A375 (cell line): ENCODE measurements at places on chromosomes 11 and 22. TPM values are rescaled to one million over a fixed set of nuclear protein-coding genes. Genes with fewer than 3 reads are reported as not detected.

Gene ZNF214
- total RNA-seq: 1.3 and 5.1 TPM in 2 replicates

Gene UBQLNL
- total RNA-seq: not detected in 2 replicates

Gene MPZL3
- not detected in 2 replicates for total RNA-seq

Gene DNAJB7
- not detected in 2 replicates for total RNA-seq

Gene TMPRSS4
- not detected in 2 replicates for total RNA-seq

Gene OR52H1
- not detected in 2 replicates for total RNA-seq

Gene RAB38
- 18.4 and 23.6 TPM in 2 replicates for total RNA-seq

Gene SYCE3
- not detected in 2 replicates for total RNA-seq

Gene CRYBB2
- total RNA-seq: 0.15 TPM in 1 of 2 replicates, not detected in the other

Gene CSTF3
- total RNA-seq: 30.2 and 32.9 TPM in 2 replicates

Gene LRRC74B
- 0.05 TPM in 1 of 2 replicates, not detected in the other for total RNA-seq

Gene TRIM64
- not detected in 2 replicates for total RNA-seq

Gene SLC22A6
- total RNA-seq: not detected in 2 replicates

Gene LINC01488
- not detected in 2 replicates for total RNA-seq

Gene SERPING1
- 0.42 TPM in 1 of 2 replicates, not detected in the other for total RNA-seq

Gene PTGDR2
- 0.32 TPM in 1 of 2 replicates, not detected in the other for total RNA-seq

Gene CALCB
- total RNA-seq: not detected in 2 replicates

Gene SHANK2
- 0.34 and 1.5 TPM in 2 replicates for total RNA-seq

Gene JHY
- total RNA-seq: 2.2 and 2.5 TPM in 2 replicates

Gene B3GAT1
- total RNA-seq: 2.4 and 2.8 TPM in 2 replicates

Gene OR10S1
- total RNA-seq: not detected in 2 replicates

Gene ISX
- total RNA-seq: not detected in 2 replicates

Gene SLC3A2
- total RNA-seq: 739 and 838 TPM in 2 replicates

Gene VSIG2
- total RNA-seq: not detected in 2 replicates

Gene PRG3
- total RNA-seq: not detected in 2 replicates

Gene OPCML
- not detected in 2 replicates for total RNA-seq

Gene NPTXR
- 0.83 and 1.3 TPM in 2 replicates for total RNA-seq

Gene MS4A4A
- total RNA-seq: not detected in 2 replicates

Gene OR9I1
- not detected in 2 replicates for total RNA-seq

Gene ART1
- total RNA-seq: not detected in 2 replicates

Gene VSIG10L2
- total RNA-seq: 0.08 and 0.27 TPM in 2 replicates

Gene OR51B5
- total RNA-seq: 15.1 and 23.2 TPM in 2 replicates

Gene MRGPRE
- not detected in 2 replicates for total RNA-seq

Gene ADAMTS15
- total RNA-seq: 2.2 and 2.5 TPM in 2 replicates

Gene NRIP3
- total RNA-seq: 2.6 and 3.1 TPM in 2 replicates

Gene ENTHD1
- total RNA-seq: not detected in 2 replicates

Gene RFPL3
- not detected in 2 replicates for total RNA-seq

Gene C22orf15
- not detected in 2 replicates for total RNA-seq

Gene MAPK11
- total RNA-seq: 6.8 and 7.5 TPM in 2 replicates

Gene CNTN5
- 3.6 and 4.7 TPM in 2 replicates for total RNA-seq

Gene CYB5R2
- 16.1 and 23.3 TPM in 2 replicates for total RNA-seq

Gene SMIM38
- total RNA-seq: 0.30 and 0.66 TPM in 2 replicates

Gene MS4A3
- not detected in 2 replicates for total RNA-seq

Gene AMOTL1
- total RNA-seq: 86.9 and 90.9 TPM in 2 replicates

Gene DLG2
- total RNA-seq: 1.1 and 2.0 TPM in 2 replicates

Gene BIK
- 3.7 TPM in 2 replicates for total RNA-seq

Gene PANX2
- 0.68 and 0.93 TPM in 2 replicates for total RNA-seq

Gene CHRM4
- total RNA-seq: 0.08 and 1.2 TPM in 2 replicates

Gene DDI1
- total RNA-seq: not detected in 2 replicates

Gene MRTFA
- total RNA-seq: 8.9 and 22.6 TPM in 2 replicates

Gene UPK3A
- total RNA-seq: not detected in 2 replicates

Gene PTPRCAP
- 0.96 and 1.4 TPM in 2 replicates for total RNA-seq

Gene MRGPRX4
- total RNA-seq: 1.2 and 1.5 TPM in 2 replicates

Gene FGF3
- total RNA-seq: not detected in 2 replicates

Gene MMP26
- not detected in 2 replicates for total RNA-seq

Gene KCNA4
- 0.04 and 0.08 TPM in 2 replicates for total RNA-seq
